ELR (cell line): ENCODE measurements at places on chromosomes 6 and 20.

DNA sequence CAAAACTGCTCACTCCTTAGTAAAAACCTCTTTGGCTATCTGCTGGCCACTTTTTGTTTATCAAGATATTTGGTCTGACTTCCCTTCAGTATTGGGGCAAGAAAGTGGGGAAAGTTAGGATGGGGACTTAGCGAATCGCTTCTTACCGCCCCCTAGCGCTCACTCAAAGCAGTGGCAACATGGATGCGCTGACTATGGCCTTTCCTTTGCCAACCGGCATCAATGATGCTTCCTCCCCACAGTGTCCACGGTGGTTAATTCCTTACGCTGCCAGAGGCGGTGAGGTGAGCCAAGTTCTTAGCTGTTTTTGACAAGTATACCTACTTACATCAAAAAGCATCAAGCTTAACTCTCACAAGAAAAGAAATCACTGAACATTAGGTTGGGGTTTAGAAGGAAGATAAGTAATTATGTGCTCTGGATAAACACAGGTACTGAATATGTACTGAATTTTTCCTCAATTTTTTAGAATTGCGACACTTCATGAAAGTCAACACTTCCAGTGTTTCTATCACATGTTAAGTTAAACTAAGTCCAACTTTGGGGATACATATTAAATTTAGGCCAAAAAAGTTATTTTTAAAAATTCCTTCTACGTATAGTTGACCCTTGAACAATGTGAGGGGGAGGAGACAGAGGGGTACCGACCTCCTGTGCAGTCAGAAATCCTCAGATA is 86.7 kb downstream of the GMDS start:
- peak; percentile 58 for DNase-seq

GRCh38 chr6:123802697-123803503 is 765 bp upstream of the NKAIN2 start:
- peak; percentile 72 for DNase-seq

DNA sequence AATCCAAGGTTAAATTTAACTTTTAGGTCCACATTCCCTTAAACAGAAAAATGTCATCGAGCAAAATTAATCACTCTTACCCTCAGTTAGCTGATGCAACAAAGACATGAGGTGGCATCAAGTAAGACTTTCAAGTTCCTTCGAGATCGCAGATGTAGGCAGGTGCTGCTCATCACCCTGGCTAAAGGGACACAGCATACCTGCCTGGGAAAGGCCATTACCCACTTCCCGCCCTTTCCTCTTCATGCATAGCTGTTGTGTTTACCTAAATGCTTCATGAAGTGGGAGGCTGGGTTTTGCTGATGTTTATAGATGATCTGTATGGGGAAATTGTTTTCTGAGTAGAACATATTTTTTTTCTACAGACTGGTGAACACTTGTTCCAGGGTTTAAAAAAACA is 67.7 kb downstream of the GFRA4 start:
- no peak for DNase-seq

GRCh38 chr20:2745060-2745910 is 52.7 kb downstream of the EBF4 start:
- no peak for DNase-seq

- DNase-seq: peak; percentile 63
These were observed 338 bp downstream of the SRXN1 start for GRCh38 chr20:652615-653109.
